ENCODE measurements at places on chromosomes 5 and 9.

- no peak for DNase-seq
Measured at GRCh38 chr5:119088438-119088837, 17.6 kb downstream of the DMXL1 start.

- DNase-seq, result no peak
Measured at GRCh38 chr9:84600739-84601138, 68.8 kb upstream of the NTRK2 start.

- DNase-seq, result no peak
Measured at GRCh38 chr9:103949096-103949495, 145.0 kb upstream of the SMC2 start.

GRCh38 chr9:105501414-105501813, 53.6 kb downstream of the FSD1L start:
- no peak for DNase-seq

DNA sequence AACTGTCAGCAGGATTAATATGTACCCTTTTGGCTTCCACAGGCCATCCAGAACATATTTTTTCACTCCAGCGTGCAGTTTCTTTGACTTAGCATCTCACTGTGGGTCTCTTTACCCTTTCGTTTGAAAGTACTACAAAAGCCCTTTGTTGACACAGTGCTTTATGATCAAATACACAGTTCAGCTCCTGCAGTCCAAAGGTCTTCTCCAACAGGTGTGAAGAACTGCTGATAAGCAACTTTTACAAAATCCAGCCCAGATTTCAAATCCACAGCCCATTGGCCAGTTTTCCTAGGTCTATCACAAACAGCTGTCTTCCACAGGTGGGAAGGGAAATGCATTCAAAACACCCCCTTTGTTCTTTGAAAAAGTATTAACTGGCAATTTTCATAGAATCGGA, 54.8 kb downstream of the MYO10 start:
- DNase-seq, result no peak

All from left hindlimb (tissue), 1 donor.